ENCODE measurements at places on chromosomes 16 and 17. TPM values are rescaled to one million over a fixed set of nuclear protein-coding genes. Genes with fewer than 3 reads are reported as not detected.

GRCh38 chr16:18931756-18932155, 5.5 kb upstream of the SMG1 start:
- no peaks in the 10 kb centered on the region for H3K27me3 ChIP-seq
- DNase-seq: no peak
- H3K4me3 ChIP-seq: no peak overlapping the region
- no peaks in the 10 kb centered on the region for H3K4me1 ChIP-seq
- H3K27ac ChIP-seq: peak overlapping the region; percentile 92

GRCh38 chr17:65173284-65173793, 36.2 kb downstream of the RGS9 start:
- no peaks in the 10 kb centered on the region for H3K36me3 ChIP-seq
- no peak overlapping the region for H3K27ac ChIP-seq
- H3K27me3 ChIP-seq: no peaks in the 10 kb centered on the region

- no peaks in the 10 kb centered on the region for H3K4me1 ChIP-seq
- DNase-seq: no peak
- no peak overlapping the region for H3K27ac ChIP-seq
Observed at GRCh38 chr17:21090902-21091618, 35.7 kb upstream of the DHRS7B start.

DNA sequence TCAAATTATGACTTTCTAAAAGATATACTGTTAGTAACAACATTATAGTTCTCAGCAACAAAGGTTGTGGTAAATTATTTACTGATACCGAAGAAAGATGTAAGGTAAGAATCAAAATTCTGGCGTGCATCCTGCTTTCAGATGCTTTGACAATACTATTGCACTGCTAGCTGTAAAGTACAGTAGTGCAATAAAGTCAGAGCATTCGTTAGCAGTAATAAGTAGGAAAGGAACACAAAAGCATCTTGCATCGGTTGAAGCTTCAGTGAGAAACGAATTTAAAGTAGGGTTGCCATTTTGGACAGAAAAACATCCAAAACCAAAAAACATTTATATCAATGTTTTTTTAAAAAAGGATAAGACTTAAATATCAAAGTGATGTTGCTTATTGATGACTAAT, 4.0 kb downstream of the SKA2 start:
- H3K4me3 ChIP-seq: no peak overlapping the region
- no peak overlapping the region for H3K27ac ChIP-seq
- DNase-seq: no peak
- H3K4me1 ChIP-seq: no peaks in the 10 kb centered on the region
- H3K27me3 ChIP-seq: no peaks in the 10 kb centered on the region
- H3K36me3 ChIP-seq: no peaks in the 10 kb centered on the region

DNA sequence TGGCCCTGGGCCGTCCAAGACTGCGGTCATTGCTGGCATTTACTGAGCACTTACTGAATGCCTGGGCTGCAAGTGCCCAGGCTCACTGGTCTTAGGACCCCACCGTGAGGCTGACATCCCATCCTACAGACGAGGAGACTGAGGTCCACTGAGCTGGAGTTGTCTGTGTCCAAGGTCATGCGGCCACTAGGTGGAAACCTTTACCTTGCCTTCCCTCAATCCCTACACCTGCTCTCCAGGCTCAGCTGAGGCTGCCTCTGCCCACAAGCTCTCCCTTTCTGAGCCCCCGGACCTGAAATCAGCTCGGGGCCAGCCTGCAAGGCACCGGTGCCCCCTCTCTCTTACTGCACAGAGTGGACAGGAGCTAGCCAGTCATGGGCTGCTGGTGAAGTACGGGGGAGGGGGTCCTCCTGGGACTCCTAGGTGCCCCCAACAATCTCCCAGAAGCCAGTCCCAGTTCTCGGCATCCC, 1.5 kb downstream of the CASKIN1 start:
- peaks cover 23% of the 10 kb centered on the region for H3K27me3 ChIP-seq
- no peak overlapping the region for H3K27ac ChIP-seq
- DNase-seq: no peak
- H3K4me1 ChIP-seq: peaks cover 5% of the 10 kb centered on the region
- H3K36me3 ChIP-seq: no peaks in the 10 kb centered on the region
- no peak overlapping the region for H3K4me3 ChIP-seq

GRCh38 chr17:887551-888209, 91.9 kb downstream of the NXN start:
- H3K27me3 ChIP-seq: no peaks in the 10 kb centered on the region
- no peaks in the 10 kb centered on the region for H3K36me3 ChIP-seq
- peak overlapping the region; percentile 74 for H3K27ac ChIP-seq

EVI2A gene
- 7.5 TPM for total RNA-seq

KCNH6 gene
- total RNA-seq: not detected

KRT39 gene
- not detected for total RNA-seq

KRT37 gene
- total RNA-seq: not detected

All from ascending aorta (tissue), 2 donors.